ENCODE measurements at places on chromosomes 5 and 9. TPM values are rescaled to one million over a fixed set of nuclear protein-coding genes. Genes with fewer than 3 reads are reported as not detected.
A peak's percentile ranks its signal among the peaks of the same experiment; 100 is the strongest.

- DNase-seq = no peak
These were observed 69.4 kb upstream of the FCN2 start for GRCh38 chr9:134811079-134811672.

GRCh38 chr9:38164659-38165221 lies 95.7 kb upstream of the SHB start:
- DNase-seq = peak; percentile 7

DNA sequence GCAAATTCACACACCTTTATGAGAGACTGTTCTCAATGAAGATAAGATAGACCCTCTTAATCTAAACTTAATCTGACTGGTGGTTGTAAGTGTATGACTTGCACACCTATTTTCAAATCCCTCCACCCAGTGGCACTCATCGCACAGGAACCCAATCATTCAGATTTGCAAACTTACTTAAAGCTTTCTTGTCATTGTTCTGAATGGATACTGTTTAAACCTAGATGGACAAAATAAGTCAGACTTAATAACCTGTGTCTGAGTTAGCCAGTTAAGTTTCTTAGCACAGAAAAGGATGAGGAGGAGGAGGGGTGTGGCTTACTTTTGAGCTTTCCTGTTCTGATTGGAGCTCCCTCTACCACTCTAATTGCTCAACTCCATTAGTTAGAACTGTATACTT lies 252.4 kb upstream of the CCNH start:
- no peak for DNase-seq

- no peak for DNase-seq
These were observed 26.9 kb upstream of the TMEM252 start for GRCh38 chr9:68567565-68567964.

DNA sequence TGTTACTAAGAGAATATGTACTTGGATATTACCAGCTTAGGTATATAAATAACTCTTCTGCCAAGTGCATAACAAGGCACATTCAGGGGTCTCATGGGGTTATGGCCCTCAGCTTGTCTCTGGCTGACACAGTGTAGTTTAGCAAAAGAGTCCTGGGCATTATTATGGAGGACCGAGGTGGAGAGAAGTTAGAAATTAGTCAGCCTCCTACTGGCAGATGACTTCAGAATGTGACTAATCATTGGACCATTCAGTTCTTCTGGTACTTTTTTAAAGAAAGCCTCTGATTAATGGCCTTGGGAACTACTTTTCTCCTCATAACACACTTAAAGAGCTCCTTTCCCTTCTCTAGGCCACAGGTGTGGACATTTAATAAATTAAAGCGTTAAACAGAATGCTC lies 178.9 kb downstream of the SH3GL2 start:
- DNase-seq = no peak

DNA sequence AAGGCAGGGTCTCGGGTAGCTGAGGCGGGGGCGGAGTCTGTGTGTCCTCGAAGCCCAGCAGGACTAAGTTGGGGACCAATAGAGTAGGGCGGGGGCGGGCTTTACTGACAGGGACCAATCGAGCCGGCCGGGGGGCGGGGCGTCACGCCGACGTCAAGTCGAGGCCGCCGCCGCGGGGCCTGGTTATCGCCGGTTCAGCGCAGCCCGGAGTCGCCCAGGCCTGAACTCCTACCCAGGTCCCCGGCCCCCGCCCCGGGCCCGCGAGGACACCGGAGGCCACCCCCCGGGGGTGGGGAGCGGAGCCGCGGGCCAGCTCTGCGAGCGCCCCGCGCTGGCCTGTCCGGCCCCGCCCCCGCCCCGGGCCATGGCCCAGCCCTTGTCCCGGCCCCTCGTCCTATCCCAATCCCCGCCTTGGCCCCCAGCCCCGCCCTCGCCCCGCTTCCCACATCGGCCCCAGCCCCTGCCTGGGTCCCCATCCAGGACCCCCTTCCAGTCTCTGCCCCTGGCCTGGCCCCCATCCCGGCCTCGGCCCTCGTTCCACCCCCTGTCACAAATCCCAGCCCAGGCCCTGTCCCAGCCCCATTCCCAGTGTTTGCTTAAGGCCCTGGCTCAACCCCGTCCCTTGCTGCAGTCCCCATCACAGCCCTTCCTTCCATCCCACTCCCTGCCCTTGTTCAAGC lies at the start of gene TMEM8B:
TSS of gene TMEM8B (plus strand) at position 145 of the 680 bp plus-strand sequence. CDS start at position 365, 220 bp downstream.
- DNase-seq = peak; percentile 88

DNA sequence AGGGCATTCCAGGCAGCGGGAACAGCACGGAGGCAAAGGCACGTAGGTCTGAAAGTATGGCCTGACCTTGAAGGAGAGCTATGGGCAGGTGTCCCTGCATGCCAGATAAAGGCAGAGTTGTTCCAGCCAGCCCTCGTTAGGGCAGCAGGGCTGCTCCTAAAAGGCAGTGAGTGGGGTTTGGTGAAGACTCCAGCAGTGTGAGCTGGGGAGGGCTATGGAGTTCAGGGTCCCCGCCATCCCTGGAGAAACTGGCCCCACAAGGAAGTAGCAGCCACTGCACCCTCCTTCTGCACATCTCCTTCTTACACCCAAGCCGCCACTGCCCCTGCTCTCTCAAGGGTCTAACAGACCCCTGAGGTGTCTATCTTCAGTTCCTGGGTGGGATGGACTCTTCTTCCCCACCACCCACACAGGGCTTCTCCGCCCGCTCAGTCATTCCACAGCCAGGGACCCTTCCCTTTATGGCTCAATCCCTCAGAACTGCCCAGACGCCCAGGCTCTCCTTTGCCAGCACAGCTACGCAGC lies 1.4 kb downstream of the AKNA start:
- DNase-seq = peak; percentile 21

DNA sequence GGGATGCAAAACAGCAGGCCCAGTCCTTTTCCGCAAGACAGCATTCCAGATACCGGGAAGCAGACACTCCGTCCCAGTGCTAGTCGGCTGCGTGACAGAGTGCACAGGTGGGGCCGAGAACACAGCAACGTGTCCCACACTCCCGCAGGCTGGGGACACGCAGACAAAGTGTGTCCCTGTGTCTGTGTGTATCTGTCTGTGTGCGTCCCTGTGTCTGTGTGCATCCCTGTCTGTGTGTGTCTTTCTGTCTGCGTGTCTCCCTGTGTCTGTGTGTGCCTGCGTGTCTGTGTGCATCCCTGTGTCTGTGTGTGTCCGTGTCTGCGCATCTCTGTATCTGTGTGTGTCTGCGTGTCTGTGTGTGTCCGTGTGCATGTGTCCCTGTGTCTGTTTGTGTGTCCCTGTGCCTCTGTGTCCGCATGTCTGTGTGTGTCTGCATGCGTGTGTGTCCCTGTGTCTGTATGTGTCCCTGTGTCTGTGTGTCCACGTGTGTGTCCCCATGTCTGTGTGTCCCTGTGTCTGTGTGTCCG lies 137.0 kb downstream of the MRPL36 start:
- DNase-seq = no peak

GRCh38 chr5:95621839-95622629 lies 2.1 kb downstream of the GPR150 start:
- DNase-seq = no peak

DNA sequence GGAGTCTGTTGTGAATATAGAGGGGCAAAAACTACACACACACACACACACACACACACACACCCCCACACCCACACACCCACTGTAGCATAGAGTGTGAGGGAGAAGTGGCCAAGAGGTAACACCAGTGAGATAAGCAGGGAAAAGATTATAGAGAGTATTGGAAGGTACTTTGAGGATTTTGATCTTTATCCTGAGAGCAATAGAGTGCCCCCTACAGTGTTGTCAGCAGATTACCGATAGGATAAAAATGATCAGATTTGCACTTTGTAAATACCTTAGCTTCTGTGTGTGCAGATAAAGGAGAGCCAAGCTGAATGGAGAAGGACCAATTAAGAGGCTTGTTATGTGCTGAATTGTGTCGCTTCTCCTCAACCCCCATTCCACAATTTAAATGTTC lies 32.3 kb downstream of the ERCC6L2 start:
- DNase-seq = peak; percentile 7

DNA sequence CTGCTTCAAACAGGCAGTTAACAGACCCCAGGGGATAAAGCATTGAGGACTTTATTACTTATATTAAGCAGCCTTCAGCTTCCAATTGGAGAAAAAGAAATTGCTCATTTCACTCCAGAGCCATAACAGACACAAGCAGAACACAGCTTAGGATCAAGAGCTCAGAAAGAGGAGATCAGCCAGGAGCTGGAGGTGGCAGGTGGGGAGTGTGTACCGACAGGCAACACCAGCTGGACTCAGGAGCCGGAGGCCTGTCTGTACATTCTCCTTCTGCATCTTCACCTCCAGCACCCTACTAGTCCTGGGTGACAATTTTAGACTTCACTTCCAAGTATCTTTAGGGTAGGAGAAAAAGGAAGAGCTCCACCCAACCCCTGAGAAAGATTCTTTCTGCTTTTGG lies 35.8 kb downstream of the NRG2 start:
- DNase-seq = no peak

DNA sequence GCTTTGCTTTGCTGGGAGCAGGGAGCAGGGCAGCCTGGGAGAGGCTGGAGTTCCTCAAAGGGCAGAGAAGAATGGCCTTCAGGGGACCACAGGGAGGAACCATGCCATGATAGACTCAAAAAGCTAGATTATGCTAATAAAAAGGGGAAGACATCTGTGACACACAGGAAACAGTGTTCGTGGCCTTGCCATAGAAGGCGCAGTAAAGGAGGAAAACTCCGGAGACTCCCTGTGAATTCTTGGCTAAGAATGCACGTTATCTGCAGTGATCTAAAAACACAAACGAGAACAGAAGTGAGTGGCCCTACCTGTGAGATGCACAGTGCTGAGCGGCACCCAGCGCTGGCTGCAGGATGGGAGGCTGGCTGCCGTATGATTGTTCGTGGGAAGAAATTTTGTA lies 15.9 kb upstream of the LTC4S start:
- DNase-seq = no peak

DNA sequence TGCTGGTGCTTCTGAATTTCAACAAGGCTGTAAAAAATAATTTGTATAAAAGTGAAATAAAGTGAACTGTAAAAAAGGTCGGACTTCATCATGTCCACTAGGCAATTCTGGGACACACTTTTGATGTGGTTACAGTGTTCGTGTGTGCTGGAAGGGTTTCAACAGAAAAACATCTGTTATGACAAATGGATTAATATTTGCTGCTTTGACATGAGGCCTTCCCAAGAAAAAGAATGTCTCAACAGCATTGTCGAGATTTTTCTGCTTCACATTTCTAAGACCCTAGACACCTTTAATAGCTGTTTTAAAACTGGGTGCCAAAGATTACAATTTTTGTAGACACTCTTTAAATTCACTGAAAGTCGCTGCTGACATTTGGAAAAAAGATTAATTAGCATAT lies 216.6 kb downstream of the SLC12A2 start:
- no peak for DNase-seq

GRCh38 chr9:113363336-113363735 lies 13.4 kb downstream of the HDHD3 start:
- DNase-seq = no peak

GRCh38 chr9:90808890-90809685 lies 7.5 kb downstream of the SYK start:
- no peak for DNase-seq

GRCh38 chr9:77023726-77024125 lies 4.3 kb downstream of the FOXB2 start:
- DNase-seq = no peak

- DNase-seq = no peak
These were observed 78.1 kb downstream of the PHF2 start for GRCh38 chr9:93654351-93654961.

GRCh38 chr5:88661806-88662207 lies 221.2 kb downstream of the MEF2C start:
- DNase-seq = no peak

DNA sequence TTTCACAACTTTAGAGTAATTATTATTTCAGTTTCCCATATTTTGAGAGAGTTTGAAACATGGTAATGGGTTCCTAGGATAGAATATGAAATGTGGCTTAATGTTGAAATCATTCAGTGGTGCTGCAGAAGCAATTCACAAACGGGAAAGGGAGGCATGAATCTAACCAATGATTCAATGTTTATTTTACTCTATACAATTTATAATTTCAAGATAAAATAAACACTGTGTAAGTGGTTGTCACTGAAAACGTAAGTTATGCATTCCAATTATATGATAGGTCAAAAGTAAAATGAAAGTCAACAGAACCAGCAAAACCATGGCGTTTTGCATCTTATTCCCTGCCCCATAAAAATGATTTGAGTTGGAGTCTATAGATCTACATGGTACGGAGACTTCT lies 1207.1 kb upstream of the CDH18 start:
- DNase-seq = no peak

GRCh38 chr5:151213803-151214613 lies 9.9 kb downstream of the CCDC69 start:
- peak; percentile 84 for DNase-seq

DNA sequence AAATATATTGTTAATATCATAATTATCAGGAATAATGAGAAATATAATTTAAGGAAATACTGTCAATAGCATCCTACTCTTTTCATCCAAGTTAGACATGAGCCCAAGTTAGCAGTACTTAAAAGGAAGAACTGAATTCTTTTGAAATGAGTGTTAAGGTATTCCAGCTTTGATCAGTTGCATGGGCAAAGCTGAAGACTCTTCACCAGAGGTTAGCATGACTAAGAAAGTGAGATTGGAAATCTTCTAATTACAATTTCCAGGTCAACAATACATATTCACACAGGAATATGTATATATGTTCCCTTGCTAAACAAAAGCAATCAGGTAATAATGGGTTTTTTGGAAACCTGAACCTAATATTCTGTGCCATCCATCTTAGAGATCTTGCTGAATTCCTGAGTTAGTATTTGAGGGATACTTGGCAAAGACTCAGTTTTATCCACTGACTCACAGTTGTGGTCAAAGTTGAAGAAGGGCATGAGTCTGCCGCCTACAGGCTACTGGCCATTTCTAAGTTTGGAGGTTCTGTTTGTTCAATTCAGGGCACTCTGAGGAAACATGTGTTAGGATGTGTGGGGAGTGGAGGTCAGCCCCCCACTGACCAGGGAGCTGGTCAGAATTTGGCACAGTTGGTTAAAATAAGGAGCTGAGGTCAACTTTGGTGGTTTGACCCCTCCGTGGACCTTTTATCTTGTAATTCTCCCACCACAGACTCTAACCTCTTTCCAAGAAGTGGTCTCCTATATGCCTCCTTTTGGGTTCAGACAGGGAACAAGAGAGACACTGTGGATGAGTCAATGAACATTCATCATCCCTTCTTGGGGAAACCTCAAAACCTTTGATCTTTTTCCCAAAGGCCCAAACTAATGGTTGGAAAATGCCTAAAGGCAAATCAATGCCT lies 118.3 kb downstream of the PIK3R1 start:
- DNase-seq = no peak

GRCh38 chr5:100276071-100276470 lies 259.1 kb upstream of the FAM174A start:
- no peak for DNase-seq

GRCh38 chr9:23088932-23089364 lies 642.3 kb downstream of the DMRTA1 start:
- DNase-seq = no peak

Gene IQGAP2
- 34.3 TPM for total RNA-seq

Gene SLC25A25
- 12.1 TPM for total RNA-seq

Gene GPR151
- total RNA-seq = not detected

Gene PRUNE2
- not detected for total RNA-seq

Gene BBLN
- 56.6 TPM for total RNA-seq

Gene PTGS1
- not detected for total RNA-seq

Gene F12
- not detected for total RNA-seq

Gene PCDHB3
- total RNA-seq = not detected

Gene FBP2
- not detected for total RNA-seq

Gene MARCHF11
- total RNA-seq = not detected

Gene IL11RA
- 67.5 TPM for total RNA-seq

Gene CCDC171
- total RNA-seq = 1.7 TPM

Gene PHF24
- total RNA-seq = not detected

All from CD8-positive, alpha-beta T cell (primary cell).